Colonic mucosa (tissue), 4 donors: ENCODE measurements at places on chromosomes 2 and 18.

DNA sequence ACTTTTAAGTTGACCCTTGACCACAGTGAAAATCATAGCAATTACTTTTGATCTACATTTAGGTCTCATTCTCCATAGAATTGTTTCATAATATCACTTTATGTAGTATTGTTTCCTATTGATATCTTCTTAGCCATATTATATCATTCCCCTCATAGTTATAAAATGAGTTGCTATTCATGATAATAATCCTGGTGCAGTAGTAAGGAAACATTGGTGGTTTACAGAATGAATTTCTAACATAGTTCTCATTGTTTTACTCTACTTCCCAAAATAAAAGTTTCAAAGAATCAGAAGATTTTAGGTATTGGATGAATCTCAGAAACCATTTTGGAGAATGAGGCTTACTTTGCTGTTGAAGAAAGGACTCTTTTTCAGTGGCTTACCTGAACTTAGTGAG is 246.0 kb downstream of the PARD3B start:
- DNase-seq = no peak

DNA sequence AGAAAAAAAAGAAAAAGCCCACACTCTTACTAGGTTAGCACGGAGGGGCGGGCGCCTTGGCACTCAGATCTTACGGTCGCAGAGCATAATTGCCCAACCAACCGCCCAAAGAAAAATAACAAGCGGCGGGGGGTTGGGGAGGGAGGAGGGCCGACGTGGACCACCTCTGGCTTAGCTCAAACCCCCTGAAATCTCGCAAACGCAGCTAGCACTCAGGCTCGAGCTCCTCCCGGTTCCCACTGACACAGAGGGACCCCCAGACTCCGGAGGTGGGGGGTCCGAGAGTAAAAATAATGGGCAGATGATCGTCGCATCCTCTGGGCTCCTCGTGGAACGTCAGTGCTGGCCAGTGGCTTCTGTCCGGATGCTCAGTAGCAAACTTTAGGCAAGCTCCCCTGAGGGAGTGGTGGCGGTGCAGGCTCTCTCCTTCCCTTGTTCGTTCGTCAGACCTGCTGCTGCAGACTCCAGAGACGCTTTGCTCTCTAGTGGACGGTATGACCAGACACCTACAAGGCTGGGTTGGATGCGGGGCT is 12.0 kb downstream of the CATIP start:
- no peak for DNase-seq

DNA sequence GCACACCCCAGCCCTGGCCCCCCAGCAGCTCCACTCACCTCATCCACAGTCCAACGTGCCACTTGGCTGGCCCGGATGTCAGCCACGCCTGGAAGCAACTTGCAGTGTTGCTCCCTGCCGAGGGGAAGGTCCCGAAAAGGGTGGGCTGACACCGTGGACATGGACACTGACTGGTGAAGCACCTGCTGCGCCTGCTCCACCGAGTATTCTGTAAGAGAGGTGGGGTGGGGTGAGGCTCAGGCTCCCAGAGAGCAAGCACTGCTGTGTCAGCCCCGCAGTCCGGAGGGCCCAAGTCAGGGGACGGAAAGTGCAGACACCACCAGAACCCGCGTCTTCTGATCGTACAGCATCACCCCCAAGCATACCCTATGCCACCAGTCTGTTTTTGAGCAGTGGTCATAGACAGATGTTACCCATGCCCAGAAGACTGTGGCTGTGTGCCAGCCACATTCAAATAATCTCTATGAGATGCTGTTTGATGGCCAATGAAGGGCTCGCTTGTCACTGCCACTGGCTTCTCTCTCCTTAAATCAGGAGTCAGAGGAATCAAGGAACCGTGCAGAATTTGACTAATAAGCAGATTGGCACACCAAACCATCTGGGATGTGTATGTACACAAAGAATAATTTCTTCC is 74.2 kb upstream of the TMEM200C start:
- no peak for DNase-seq

GRCh38 chr2:202269585-202269984 is 4.0 kb downstream of the NOP58 start:
- DNase-seq = no peak

DNA sequence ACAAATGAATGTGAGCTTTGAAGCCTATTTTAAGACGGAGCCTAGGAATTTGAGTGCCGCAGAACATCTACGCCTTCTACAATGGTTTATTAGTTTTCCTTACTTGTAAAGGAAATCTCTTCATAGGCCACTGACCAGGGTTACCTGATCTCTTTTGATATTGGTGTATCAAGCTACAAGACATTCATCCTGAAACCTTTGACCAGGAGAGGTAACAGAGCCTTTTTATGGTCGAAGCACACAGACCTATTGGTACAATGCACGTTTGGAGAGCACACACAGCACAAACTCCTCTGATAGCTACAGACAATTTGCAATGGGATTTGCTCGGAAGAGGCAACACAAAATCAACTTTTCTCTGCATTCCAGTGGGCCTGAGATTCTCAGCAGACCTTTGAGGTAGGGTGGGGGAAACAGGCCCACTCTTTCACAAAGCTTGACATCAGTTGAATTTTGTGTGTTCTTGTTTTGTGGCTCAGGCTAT is 12.8 kb downstream of the MYCN start:
- DNase-seq = no peak

GRCh38 chr2:188527141-188527540 is 235.5 kb downstream of the GULP1 start:
- DNase-seq = no peak

DNA sequence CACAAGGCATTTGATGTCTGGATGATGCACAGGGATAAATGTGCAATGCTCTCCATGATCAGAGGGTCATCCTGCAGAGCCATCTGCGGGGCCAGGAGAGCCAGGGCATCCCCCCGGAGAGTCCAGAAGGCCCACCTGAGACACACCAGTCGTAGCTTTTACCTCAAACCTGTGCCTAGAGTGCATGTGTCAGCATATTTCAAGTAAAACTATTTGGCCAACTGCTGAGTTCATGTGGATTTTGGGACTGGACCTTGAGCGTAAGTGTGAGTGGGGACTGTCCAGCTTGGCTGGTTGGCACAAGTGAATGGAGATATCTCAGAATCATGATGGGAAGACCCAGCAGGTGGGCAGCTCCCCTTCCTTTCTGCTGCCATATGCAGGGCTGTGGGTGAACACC is 147.8 kb upstream of the TPO start:
- no peak for DNase-seq

GRCh38 chr2:147082850-147083522 is 761.8 kb upstream of the ACVR2A start:
- DNase-seq = peak; percentile 75

GRCh38 chr2:241223211-241224017 is 34.9 kb downstream of the ANO7 start:
- DNase-seq = no peak

DNA sequence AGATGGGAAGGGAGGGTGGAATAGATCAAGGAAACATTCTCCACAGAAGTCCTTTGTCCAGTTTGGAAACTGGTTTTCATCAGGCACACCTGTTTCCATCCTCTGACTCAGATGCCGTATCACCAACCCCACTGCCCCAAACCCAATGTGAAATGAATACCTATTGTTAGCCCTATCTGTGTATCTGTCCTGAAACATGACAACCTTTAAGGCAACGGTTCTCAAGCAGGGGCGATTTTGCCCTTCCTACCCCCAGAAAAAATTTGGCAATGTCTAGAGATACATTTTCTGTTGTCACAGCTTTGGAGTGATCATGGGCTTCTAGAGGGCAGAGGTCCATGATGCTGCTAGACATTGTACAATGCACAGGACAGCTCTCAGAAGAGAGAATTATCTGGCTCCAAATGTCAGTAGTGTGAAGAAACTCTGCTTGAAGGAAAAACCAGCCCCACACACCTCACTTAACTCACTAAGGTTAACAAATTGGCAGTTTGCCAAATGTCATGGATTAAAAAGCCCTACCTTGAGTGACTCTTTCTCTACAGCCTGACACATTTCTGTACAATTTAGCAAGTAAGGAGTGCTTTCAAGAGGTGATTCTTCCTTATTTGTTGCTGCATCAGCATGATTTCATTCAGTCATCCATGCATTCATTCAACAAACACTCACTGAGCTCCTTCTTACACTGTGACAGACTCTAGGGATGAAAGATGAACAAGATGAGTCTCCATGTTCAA is 3.4 kb downstream of the SCTR start:
- DNase-seq = no peak

DNA sequence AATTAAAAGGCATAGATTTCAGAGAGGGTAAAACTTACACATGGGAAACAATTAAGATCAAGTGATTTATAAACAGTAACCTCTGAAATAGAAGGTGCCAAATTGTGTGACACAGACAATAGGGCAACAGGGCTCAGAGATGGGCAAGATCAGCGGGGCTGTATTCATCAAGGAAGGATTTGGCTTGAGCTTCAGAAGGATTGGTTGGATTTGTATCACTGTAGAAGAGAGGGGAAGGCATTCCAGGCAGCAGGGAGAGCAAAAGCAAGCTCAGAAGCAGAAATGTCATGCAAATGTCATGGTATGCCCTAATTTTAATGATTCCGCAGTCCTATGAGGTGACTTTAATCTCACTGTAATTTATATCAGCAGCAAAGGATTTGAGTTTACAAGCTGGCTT is 415.0 kb upstream of the NRP2 start:
- no peak for DNase-seq

DNA sequence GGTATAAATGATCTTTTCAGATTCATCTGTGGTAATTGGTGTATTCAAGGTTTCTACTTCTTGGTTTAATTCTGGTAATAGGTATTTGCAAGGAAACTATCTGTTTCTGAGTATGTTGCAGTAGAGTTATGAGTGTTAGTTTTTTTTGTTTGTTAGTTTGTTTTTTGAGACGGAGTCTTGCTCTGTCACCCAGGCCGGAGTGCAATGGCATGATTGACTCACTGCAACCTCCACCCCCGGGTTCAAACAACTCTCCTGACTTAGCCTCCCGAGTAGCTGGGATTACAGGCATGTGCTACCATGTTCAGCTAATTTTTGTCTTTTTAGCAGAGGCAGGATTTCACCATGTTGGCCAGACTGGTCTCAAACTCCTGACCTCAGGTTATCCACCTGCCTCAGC is 60.9 kb upstream of the IL1R2 start:
- no peak for DNase-seq

DNA sequence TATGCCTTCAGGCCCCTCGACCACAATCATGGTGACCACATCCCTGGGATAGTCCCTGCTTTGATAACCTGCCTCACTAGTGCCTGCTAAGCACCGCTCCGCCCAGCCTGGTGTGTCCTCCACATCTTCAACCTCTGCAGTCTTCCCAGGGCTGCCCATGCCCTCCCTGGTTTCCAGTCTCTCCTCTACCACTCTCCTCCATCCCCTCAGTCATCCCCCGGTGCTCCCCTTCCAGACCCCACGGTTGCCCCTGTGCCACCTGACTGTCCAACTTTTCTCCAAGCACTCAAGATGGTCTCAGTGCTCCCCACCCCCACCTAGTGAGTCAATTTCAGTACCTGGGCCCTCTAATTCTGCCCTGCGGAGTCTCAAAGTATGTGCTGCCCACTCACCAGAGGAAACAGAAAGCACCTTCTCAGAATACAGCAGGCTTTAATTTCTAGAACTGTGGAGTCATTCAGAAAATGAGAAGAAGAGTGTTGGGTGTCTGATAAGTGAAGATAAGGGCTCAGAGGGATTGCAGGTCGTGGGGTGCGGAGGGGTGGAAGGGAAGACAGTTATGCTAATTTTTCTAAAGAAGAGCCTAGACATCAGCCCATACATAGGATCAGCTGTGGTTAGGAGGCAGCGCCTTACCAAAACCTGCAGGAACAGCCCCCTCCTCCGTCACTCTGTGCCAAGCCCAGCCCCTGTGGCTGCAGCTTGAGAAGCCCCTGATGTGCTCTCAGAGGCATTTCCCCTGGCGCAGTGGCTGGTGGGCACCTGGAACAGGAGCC is 53.6 kb upstream of the CAB39 start:
- no peak for DNase-seq
